SK-N-SH (cell line): ENCODE measurements at places on chromosomes 2 and 18. TPM values are rescaled to one million over a fixed set of nuclear protein-coding genes. Genes with fewer than 3 reads are reported as not detected.

The SCN3A gene
- polyA plus RNA-seq: 0.33 and 0.97 TPM in 2 replicates

DNA sequence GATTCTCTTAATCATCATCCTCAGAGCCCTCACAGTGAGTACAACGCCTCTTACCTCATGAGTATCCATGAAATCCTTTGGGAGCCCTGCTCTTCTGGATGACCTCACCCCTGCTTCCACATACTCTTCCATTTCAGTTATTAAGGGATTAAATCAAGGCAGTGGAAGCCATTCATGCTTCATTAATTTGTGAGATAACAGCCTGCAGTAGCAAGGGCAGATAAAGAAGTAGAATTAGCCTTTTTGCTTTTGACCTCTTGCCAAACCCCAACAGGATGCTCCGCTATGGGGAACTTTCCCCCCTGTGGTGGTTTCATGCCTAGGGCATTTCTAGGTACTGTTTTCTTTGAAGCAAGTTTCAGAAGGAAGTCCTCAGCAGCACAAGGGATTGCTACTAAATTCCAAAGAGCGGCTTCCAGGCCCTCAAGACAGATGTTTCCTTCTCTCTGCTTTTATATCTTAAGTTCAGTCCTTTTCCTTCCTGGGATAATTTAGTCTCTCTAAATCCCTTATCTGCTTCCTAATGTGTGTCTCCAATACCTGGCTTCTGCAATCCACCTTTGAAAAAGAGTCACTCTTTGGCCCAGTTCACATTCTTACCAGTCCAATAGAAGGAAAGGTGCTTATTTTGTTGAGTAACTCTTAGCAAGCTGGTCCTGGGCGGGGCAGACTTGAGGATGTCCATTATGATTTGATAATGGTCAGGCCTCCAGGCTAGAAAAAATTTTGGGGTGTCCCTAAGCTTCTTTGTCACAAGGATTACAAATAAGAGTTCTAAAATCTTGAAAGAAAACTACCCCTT, 76.9 kb downstream of the MYO1B start:
- DNase-seq: peak; percentile 45

GRCh38 chr2:86044614-86045013, 61.1 kb downstream of the POLR1A start:
- DNase-seq: no peak

DNA sequence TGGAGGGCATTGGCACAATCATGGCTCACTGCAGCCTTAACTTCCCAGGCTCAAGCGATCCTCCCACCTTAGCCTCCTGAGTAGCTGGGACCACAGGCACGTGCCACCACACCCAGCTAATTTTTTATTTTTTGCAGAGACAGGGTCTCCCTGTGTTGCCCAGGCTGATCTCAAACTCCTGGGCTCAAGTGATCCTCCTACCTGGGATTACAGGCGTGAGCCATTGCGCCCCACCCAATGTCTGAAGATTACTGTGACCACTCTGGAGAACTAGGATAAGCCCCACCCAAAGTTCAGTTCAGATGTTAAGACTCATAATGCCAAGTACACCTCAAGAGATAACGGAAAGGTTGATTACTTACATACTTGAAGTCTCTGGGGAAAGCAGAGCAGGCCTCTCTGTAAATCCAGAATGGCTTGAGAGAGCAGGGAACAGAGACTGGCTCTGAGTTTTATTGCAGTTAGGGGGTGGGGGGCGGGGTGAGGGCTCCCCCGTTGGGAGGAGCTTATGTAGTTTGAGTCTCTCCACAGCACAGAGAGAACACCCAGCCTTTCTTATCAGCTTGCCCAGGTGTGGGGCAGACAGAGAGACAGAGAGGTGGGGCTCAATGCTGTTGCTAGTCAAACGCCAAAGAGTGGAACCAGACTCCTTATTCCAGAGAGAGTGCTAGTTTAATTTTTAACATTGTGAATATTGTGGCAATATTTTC, 26.5 kb upstream of the ERICH2 start:
- DNase-seq: no peak

- DNase-seq: peak; percentile 85
Measured at GRCh38 chr2:96146881-96147592, 1.8 kb upstream of the DUSP2 start.

The MRPL33 gene
- 132 and 153 TPM in 2 replicates for polyA plus RNA-seq
